ENCODE measurements at places on chromosomes 2 and 18.
A peak's percentile ranks its signal among the peaks of the same experiment; 100 is the strongest.

DNA sequence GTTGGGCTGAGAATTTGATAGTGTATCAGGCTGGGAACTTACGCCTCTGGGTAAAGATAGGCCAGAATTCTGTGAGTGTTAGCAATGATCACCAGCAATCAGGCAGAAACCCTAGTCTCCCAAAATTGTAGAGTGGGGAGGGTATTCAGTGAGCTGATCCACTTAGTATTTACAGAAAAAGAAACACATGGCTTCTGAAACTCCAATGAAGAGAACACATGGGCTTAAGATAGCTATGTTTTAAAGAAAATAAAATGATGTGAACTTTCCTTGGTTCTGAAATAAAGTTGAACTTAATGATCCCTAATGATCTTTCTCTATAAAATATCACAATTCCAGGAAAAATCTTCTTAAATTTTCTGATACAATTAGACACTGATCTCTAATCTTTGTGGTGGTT is 472.8 kb downstream of the DCC start:
- DNase-seq: no peak

DNA sequence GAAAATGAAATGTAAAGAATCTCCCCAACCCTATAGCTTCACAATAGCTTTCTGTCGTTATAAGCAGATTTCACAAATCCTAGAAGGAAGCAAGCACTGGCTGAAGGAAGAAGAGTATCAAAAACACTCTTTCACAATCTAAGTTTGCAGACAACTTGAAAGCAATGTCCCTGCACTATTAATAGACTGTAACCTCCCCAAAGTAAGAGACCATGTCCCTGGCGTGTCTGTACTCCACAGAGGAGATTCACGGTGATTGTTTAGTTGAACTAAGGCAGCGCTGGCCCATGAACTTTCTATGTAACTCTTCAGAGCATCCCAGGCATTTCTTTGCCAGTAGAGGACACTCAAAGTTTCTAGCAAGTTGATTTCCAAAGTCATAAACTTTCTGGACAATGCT is 128.0 kb upstream of the HNRNPA3 start:
- DNase-seq: no peak

- no peak for DNase-seq
Observed at GRCh38 chr2:121766624-121767023, 11.2 kb downstream of the TSN start.

DNA sequence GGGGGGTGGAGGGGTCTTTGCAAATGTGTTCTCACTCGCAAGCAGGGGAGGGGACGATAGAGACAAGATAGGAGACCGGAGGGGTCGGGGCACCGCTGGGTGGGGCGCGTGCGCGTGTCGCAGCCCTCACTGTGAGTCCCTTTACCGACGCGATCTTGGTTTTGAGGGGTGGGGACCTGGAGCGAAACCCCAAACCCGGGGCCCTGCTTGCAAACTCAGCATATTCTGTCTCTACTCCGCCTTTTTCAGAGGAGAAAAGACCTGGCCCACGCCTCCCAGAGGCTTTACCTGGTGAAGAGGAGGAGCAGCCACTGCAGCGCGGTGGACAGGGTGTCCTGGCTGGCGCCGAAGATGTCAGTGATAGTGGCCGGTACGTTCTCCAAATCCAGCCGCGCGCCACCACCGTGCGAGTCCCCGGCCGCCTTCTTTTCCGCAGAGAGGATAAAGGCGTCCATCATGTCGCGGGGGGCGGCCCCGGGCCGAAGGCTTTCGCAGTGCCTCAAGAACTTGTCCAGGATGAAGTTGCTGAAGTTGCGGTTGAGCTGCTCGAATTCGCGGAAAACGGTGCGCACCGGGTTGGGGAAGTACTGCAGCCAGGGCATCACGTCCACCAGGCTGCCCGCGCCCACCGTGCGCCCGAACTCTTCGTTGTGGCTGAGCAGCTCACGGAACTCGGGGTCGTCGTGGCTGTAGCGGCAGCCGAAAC is 1.7 kb downstream of the CYP1B1 start:
- DNase-seq: no peak

DNA sequence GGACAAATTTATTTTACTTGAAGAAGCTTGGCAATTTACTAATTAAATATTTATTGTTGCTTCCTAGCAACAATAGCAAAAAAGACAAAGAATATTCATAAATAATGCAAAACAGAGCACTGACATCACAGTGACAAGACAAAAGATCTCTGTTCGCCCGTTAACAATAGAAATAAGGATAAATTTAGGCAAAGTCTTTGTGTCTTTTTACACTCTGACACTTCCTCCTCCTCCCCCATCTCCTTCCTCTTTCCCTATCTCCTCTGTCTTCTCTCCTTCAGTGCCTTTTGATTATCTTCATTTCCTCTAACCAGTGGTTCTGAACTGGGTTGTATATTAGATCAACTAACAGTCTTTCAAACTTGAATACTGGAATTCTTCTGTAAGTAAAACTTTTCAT is 808.4 kb downstream of the ERBB4 start:
- DNase-seq: no peak

DNA sequence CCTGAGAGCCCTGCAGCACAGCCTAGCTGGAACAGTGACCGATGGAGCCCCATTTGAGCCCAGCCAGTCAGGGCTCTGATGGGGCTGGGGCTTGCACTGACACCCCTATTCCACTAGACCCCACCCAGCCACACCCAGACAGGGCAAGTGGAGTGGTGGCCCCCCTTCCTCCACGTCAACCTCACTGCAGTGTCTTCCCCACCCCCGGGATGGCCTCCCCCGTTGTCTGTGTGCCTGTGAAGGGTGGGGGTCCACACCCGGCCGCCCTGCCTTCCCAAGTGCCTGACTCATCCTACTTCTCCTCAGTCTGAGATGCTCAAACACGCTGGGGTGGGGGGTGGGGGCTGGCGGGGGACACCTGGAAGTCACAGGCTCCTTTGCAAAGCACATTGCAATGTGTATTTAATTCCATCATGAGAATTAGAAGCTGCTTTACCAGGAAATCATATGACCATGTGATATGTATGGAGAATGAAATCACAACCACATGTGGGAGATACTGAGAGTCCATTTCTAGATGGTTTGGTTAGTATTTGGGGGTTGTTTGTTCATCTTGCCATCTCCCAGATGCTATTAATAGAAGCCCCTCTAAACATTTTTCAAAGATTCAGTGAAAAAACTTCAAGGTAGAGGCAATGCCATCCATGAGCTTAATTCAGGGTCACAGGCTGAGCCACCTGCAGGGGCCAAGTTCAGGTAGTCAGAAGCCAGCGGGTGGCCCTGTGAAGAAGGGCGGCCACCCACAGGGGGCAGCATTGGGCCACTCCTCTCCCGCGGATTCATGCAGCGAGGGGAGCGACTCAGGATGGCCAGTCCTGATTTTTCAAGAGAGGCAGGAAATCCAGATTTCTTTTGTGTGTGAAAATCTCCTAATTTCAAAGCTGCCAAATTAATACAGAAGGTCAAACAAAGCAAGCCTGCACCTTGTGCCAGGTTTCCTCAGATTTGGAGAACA is 22.7 kb upstream of the GMPPA start:
- peak; percentile 34 for DNase-seq

DNA sequence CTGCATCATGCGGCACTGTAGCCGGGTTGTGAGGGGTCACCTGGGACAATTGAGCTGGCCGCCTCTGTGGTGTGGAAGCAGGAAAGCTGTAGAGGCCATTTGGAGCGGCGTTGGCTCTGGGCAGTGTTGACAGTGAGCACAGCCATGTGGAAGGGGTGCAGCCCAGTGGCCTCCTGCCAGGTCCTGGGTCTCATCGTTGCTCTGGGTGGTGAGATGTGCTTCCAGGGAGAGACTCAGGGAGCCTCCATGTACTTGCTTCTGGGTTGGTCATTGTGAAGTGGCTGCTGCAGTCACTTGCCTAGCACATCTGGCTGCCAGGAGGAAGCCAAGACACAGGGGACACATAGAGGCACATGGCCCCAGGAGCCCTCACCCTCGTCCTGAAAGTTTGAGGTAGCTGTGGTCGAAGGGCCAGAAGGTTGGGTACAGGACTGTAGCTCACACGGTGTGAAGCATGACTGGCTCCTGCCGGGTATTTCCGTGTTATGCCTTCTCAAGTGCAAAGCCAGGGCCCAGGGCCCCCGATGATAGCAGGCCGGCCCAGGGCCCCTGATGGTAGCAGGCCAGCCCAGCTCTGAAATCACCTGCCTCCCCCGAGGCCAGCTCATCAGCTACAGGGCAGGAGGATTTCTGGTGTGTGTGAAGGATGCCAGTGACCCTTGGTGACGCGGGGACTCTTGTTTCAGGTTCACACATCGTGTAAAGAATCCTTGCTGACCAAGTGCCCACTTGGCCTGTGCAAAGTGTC is 82.6 kb downstream of the DGKD start:
- no peak for DNase-seq

DNA sequence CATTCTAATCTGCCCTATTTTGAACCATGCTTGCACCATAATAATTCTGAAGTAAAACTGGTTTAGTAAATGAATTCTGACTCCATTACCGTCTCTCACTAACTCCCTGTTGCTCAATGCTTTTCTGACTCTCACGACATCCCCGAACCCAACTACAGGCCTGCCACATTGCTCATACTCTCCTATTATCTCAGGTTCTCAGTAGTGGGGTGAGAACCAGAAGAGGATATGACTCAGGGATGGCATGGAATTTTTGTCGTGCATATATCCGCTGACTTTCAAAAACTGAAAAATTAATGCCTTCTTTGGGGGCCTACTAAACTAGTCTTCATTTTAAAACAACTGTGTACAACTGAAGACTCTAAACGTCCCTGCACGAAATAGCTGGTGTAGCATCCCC is 34.3 kb downstream of the NETO1 start:
- no peak for DNase-seq

- no peak for DNase-seq
Observed at GRCh38 chr2:169778446-169778845, 20.2 kb upstream of the SSB start.

DNA sequence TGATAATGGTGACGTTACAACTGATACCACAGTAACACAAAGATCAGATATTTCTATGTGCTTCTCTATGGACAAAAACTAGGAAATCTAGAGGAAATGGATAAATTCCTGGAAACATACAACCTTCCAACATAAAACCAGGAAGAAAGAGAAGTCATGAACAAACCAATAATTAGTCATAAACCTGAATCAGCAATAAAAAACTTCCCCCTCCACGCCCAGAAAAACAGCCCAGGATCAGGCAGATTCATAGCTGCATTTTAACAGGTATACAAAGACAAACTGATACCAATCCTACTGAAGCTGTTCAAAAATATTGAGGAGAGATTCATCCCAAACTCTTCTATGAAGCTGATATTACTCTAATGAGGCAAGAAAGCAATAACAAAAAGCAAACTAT is 1535.2 kb upstream of the LRRTM1 start:
- DNase-seq: no peak

- peak; percentile 14 for DNase-seq
Observed at GRCh38 chr2:98835831-98836385, 100.1 kb downstream of the CRACDL start.

DNA sequence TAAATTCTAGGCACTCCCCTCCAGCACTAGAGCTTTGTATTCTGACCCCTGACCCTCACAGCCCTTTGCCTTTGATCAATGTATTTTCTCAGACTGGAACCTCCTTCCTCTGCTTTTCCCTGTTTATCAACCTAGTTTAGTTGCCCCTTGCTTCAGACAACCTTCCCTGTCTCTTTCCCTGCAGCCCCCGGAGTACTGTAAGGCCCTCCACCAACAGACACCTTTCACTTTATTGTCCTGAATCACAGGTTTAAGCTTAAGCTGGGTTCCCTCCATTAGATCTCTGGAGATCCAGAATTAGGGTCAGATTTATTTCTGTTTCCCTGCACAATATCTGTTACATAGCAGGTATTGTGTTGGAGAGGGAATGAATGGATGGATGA is 140.2 kb downstream of the DDX1 start:
- DNase-seq: no peak

DNA sequence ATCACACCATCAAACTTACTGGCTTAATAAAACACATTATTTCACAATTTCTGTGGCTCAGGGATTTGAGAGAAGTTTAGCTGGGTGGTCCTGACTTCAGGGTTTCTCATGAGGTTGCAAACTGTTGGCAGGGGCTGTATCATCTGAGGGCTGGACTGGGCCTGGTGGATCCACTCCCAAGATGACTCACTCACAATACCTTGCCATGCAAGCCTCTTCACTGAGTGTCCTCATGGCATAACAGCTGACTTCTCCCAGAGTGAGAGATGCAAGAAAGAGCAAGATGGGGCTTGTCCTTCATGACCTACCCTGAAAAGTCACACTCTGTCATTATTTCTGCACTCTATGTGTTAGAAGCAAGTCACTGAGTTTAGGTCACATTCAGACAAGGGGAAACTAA is 73.8 kb downstream of the AQP4 start:
- DNase-seq: no peak

- no peak for DNase-seq
Observed at GRCh38 chr18:79186649-79187048, 117.5 kb downstream of the ATP9B start.

- DNase-seq: no peak
Observed at GRCh38 chr2:5322396-5322795, 369.8 kb upstream of the SOX11 start.

GRCh38 chr2:33848486-33848885 is 249.4 kb upstream of the FAM98A start:
- no peak for DNase-seq

DNA sequence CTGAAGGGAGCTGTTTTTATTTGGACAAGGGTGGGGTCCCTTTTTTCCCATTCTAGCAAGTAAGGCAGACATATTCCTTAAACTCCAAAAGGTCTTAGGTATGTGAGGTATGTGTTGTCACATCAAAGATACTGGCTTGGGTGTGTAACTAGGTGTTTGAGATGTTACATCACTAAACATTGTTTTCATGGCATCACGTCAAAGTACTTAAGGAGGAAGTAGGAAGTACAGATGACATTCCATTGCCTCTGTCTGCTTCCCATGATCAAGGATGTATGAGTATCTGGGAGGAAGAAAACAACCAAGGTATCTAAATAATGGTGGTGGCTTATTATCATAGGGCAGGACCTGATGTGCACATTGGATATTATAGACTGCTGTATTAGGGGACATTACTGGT is 39.3 kb downstream of the CD302 start:
- no peak for DNase-seq

- DNase-seq: peak; percentile 22
Observed at GRCh38 chr2:70143314-70144150, 47.3 kb downstream of the C2orf42 start.

DNA sequence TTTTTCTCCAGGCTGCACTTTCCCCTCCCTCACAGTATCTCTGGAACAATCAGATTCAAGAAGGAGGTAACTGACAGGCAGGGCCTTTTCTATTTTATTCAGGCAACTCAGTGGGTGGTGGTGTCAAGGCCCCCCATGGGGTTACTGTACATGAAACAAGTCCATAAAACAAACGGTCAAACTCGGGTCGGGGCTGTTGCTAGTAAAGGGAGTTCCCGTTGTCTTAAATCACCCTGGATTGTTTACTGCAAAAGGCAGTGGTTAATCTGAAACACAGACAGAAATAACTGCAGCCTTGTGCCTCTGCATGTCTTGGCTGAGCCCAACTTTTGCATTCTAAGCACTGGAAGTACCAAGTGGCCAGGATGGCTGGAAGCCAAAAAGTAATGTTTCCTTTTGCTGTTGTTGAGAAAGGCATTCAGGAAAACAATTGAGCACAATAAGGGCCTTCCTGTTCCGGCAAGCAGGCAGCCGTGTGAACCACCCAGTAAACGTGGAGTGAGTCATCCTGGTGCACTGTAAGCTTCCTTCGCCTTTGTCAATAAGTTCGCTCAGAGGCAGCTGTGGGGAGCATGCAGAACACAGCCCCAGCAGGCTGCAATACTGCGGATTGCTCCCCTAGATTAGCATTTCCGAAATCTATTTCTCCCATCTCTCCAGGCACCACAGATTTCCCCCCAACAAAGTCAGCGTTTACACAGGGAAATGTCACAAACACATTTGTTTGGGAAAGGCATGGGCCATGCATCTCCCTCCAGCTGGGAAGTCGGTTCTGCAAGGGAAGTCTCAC is 149.6 kb downstream of the IRS1 start:
- DNase-seq: no peak

- no peak for DNase-seq
Observed at GRCh38 chr2:30191819-30192271, 39.5 kb upstream of the LBH start.
